ENCODE measurements at places on chromosomes 4 and X.

DNA sequence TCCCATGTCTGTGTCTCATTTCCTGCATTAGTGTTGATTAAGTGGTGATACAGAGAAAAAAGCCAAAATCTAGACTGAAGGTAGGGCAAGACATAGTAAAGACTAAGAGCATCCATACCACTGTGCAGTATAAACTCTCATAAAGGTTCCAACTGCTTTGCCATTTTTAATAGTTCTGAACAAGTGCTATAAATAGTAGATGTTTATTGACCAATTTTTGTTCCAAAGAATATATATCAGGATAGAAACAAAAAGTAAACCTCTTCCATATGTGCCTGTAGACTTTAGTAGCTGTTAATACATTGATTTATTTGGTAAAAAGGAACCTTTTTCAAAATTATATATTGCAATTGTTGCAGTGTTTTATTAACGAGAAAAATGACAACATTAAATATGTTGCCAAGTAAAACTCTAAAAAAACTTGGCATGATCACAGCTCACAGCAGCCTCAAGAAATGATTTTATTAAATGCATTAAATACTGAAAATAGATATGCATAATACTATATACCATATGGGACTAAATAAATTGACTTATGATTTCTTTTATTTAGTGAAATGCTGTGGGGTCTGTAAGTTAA lies 22.3 kb upstream of the AASDH start:
- no peak for DNase-seq

GRCh38 chrX:48472851-48473703 lies 2.9 kb upstream of the FTSJ1 start:
- no peak for DNase-seq

DNA sequence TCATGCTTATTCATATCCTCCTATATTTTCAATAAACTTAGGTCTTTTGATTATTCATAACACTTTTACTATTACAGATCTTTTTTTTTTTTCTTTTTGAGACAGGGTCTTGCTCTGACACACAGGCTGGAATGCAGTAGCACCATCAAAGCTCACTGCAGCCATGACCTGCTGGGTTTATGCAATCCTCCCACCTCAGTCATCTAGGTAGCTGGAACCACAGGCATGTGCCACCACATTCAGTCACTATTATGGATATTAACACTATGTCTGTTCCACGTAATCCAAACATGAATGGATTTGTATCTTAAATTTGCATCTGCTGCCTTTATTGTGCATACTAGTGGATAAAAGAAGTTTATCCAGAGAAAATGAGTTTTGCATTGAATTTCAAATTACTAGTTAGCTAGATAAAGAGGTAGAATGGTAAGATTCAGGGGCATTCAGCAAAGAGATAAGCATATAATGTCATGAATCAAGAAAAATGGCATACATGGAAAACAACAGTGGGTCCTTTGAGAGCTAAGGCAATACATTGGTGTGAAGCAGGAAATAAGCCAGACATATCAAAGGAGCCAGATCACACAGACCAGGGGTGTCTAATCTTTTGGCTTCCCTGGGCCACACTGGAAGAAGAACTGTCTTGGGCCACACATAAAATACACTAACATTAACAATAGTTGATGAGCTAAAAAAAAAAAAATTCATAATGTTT lies 13.9 kb downstream of the ANAPC10 start:
- DNase-seq: no peak

DNA sequence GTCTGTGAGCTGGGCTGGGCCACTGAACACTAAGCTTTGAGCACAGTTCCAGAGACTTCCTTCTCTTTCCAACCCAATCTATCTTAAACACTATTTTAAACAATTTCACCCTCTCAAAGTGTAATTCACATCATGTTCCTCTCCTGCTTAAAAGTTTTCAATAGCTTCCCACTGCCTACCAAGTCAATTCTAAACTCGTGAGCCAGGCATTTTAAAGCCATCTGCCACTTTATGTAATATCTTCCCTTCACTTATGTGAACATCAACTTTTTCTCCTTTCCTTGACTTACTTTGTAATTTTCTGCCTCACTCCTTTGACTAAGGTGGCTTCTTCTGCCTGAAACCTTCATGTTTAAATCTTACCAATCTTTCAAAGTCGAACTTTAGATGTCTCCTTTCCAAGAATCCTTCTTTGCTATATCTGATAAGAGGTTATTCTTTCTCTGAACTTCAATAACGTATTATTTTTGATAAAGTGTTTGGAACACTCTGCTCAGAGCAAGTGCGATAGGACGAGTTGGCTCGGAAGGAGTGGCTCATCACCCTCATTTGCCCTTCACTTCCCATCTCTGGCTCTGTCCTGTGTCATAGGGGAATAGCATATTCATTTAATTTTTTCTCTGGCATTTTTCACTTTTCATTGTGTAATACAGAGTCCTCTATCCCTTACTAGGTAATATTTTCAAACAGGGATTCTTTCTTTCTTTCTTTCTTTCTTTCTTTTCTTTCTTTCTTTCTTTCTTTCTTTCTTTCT lies 13.0 kb upstream of the SPARCL1 start:
- DNase-seq: no peak

- no peak for DNase-seq
Measured at GRCh38 chr4:57053508-57053907, 56.7 kb downstream of the IGFBP7 start.

DNA sequence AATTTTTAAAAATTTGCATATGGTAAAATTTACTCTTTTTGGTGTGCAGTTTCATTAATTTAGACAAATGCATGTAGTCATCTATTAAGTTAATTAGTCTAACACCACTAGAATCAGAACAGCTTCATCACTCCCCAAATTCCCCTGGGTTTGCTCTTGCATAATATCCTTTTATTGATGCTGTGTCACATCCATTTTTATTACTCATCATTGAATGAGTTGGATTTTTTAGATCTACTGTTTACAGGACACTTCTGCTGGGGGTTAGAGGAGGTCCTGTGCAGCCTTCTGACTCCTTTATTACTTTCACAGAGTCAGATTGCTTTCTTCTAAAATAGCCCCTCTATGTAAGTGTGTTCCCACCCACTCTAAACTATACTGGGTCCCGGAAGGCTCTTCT lies 65.9 kb downstream of the MTHFD2L start:
- DNase-seq: no peak

GRCh38 chrX:12421918-12422317 lies 283.6 kb downstream of the FRMPD4 start:
- no peak for DNase-seq

DNA sequence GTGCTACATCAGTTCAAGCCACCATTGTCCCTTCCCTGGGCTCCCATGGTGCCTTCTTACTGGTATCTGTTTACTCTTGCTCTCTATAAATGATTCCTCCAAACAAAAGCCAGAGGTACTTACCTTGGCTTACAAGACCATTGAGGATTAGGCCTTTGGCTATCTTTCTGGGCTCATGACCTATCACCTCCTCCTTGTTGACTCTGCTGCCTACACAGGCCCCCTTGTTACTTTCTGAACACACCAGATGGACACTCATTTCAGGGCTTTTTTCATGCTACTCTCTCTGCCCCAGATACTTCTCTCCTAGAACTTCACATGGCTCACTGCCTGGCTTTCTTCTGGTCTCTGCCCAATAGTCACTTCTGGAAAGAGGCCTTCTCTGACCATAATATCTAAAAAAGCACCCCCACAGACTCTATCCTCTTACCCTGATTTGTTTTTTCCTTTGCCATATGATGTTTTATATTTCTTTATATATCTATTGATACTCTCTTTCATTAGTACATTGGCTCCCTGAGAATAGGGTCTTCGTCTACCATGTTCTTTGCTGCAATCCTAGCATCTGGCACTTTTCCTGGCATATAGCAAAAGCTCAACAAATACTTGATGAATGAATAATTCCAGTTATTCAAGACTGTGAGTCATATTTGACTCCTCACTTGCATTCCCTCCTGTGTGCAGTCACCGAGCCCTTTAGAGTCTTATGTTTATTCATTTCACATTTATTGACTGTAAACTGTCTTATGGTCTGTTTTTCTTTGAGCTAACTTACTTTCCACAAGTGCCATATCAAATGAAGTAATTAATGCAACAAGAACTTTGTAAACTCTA lies 27.1 kb upstream of the TAPT1 start:
- DNase-seq: no peak

GRCh38 chr4:108940149-108940548 lies 177.3 kb upstream of the ETNPPL start:
- DNase-seq: no peak

DNA sequence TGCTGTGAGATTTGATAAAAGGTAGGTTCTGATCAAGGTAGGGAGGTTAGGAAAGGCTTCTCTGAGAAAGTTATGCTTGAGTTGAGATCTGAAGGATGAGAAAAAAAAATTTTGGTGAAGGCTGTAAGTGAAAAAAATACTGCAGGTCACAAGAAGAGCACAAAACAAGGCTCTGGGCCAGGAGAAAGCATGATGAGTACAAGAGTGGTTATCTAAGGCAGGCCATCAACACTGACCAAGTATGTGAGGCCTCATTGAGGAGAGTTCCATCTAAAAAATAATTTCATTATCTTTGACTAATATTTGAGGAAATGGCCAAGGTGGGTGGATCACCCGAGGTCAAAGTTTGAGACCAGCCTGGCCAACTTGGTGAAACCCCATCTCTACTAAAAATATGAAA lies 71.6 kb upstream of the SLC4A4 start:
- no peak for DNase-seq

GRCh38 chr4:17511051-17511450 lies 839 bp downstream of the QDPR start:
- no peak for DNase-seq

- DNase-seq: no peak
Measured at GRCh38 chrX:150980711-150981110, 2.4 kb upstream of the HMGB3 start.

Measured in stimulated activated CD8-positive, alpha-beta memory T cell treated with anti-CD3 and anti-CD28 coated beads, Interleukin-7, amount 100 ng/mL, for 1 hour (primary cell).